ENCODE measurements at places on chromosomes 1 and 21. TPM values are rescaled to one million over a fixed set of nuclear protein-coding genes. Genes with fewer than 3 reads are reported as not detected.

FCAMR gene
- 0.08 TPM for total RNA-seq

SLC6A17 gene
- total RNA-seq, result 0.28 TPM

HSD3B2 gene
- total RNA-seq, result 0.32 TPM

- ATAC-seq, result no peak
These were observed 1596.7 kb upstream of the PRMT6 start for GRCh38 chr1:105459759-105460158.

GRCh38 chr21:27643326-27643725 lies 676.4 kb upstream of the ADAMTS5 start:
- no peak for ATAC-seq

DNA sequence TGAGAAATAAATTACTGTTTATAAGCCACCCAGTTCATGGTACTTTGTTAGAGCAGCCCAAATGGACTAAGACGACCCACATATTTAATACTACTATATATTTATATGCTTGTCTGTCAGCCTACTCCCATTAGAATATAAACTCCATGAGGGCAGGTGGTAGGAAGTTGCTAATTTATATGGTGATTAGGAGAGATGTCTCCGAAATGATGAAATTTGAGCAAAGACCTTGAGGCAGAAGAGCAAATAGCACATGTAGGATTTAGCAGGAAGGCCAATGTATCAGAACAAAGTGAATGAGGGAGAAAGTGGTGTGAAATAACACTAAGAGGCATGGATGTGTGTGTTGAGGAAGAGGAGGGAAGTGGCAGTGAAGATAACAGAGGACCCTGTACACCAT lies 10.6 kb upstream of the SLFNL1 start:
- ATAC-seq, result no peak

GRCh38 chr1:2791027-2791760 lies 10.3 kb downstream of the TTC34 start:
- ATAC-seq, result no peak

- ATAC-seq, result no peak
These were observed 128.8 kb downstream of the KCNJ6 start for GRCh38 chr21:37787456-37787855.

DNA sequence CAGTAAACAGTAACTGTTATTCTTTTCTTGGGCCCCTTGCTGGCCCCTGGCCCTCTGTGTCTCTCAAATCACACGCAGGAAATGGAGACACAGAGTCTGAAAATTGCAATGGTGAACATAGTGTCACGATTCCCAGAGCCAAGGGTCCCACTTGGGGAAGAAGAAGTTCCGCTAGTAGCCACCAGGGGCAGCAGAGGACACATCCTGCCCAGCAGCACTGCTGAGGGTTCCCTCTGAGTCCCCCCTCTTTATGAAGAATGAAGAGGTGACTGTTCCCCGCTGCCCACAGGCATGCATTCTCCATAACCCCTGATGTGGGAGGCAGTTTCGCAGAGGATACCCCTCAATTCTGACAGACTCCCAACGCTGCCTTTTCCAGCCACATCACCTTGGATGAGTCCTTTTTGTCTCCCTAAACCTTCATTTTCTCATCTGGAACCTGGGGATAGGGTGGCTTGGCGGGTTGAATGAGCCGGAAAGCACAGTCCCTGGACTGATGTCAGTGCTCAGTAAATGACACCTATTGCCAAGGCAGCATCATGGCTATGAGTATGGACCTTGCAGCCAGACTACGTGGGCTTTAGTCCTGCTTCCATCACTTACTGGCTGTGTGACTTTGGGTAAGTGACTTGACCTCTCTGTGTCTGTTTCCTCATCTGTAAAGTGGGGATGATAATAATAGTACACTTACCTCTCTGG lies 238.0 kb upstream of the TMEM51 start:
- ATAC-seq, result no peak

DNA sequence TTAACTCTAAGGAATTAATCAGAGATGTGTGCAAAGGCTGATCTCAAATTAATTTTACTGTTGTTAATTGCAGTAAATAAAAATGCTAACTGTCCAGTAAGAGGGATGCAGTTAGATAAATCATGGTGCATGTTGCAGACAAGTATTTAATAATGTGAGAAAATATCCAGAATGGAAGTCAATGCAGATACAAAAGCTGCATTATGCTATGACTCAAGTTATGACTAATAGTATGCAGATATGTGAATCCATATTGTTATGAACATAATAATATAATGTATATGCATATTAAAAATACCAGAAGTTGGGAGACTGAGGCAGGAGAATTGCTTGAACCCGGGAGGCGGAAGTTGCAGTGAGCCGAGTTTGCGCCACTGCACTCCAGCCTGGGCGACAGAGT lies 21.4 kb downstream of the RNASEL start:
- ATAC-seq, result no peak

- no peak for ATAC-seq
These were observed 6.3 kb downstream of the IGSF9 start for GRCh38 chr1:159938905-159939677.

GRCh38 chr1:153540394-153541361 lies at the start of gene S100A5:
Gene S100A5, minus strand, starts transcription at chr1:153540934. Its CDS starts 743 bp downstream, at chr1:153540191.
- no peak for ATAC-seq

- ATAC-seq, result no peak
These were observed 834.0 kb upstream of the TMPRSS15 start for GRCh38 chr21:19237608-19238007.

All from esophagus mucosa (tissue), 1 donor.